ENCODE measurements at places on chromosomes 3 and 15.

- DNase-seq = no peak
Observed at GRCh38 chr3:186286114-186286513, 75.9 kb downstream of the DGKG start.

- no peak for DNase-seq
Observed at GRCh38 chr3:113626503-113627371, 69.7 kb downstream of the USF3 start.

- no peak for DNase-seq
Observed at GRCh38 chr3:98733812-98734281, 29.3 kb upstream of the ST3GAL6 start.

- no peak for DNase-seq
Observed at GRCh38 chr15:85832394-85832793, 37.7 kb upstream of the KLHL25 start.

GRCh38 chr3:188283347-188283746 is 129.4 kb downstream of the LPP start:
- DNase-seq = no peak

- no peak for DNase-seq
Observed at GRCh38 chr3:52851348-52851747, 16.5 kb upstream of the MUSTN1 start.

GRCh38 chr3:33758864-33759263 is 39.6 kb upstream of the PDCD6IP start:
- DNase-seq = no peak

DNA sequence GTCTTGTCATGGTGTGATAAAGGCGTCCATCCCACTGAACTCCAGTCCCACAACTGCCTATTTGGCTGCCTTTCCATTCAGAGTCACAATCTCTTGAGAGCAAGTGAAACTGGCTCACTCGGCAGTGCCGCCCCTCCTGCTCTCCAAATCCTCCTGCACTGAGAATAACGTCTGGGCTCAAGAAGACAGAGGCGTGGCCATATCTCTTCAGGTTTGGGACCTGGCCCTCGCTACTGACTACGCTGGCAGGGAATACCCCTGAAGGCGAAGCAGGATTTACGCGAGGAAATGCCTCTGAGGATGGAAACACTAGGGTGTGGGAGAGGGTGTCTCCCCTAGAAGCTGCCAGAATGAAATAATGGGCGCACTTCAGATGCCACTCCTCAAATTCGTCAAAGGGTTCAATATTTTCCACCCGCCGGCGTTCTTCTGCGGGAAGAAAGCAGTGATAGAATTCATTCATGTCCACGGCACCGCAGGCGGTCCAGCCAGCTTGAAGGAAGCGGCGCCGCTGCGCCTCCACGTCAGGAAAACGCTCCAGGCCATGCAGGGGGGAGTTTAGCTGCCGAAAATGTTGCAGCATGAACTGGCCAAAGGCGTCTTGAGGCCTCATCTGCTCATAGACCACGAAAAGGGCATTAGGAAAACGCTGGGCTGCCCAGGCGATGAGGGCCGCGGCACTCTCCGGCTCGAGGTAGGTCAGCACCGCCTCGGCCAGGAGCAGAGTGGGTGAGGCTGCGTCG is 985 bp downstream of the LCMT2 start:
- no peak for DNase-seq

GRCh38 chr3:165549665-165550064 is 287.6 kb downstream of the BCHE start:
- DNase-seq = no peak

DNA sequence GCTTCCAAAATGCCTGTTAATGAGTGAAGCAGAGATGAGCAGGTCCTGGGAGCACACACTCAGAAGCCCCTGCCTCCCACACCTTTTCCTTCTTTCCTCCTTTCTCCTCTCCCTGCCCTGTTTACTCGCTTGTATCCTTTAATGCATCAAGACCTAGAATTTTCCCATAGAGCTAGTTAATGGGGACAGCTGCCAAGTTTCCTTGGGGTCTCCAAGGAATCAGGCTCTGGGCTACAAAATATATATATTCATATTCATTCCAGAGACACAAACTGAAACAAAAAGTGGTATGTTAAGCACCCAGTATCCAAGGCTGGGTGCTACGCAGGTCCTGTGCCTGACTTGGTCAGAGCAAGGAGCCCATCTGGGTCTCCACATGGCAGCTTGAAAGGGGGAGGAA is 235.6 kb downstream of the MYRIP start:
- DNase-seq = no peak

DNA sequence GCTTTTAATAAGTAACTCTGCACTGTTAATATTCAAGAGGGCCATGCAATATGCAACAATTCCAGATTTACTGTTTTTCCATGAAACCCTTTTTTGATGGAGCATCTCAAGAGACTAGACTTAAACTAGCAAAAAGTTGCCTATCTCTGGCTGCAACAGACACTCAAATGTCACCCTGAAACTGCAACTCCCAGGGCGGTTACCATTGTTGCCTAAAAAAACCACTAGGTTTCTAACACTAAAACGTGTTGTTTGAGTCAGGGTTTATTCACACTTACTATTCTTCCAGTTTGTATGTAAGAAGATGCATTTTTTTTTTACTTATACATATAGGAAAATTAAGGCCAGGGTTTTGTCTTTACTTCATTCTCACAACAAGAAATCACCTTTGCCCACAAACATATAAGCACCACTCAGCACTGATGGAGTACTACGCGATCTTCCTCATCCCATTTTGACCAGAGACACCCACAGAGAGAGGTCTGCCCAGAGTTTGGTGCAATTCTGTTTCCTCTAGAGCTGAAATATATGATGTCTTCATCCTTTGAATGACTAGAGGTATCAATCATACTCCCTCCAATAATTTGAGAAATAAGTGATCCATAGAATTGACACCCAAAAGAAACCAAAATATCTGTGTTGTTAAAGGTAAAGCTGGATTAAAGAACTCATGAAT is 124.0 kb upstream of the SNTN start:
- DNase-seq = no peak

DNA sequence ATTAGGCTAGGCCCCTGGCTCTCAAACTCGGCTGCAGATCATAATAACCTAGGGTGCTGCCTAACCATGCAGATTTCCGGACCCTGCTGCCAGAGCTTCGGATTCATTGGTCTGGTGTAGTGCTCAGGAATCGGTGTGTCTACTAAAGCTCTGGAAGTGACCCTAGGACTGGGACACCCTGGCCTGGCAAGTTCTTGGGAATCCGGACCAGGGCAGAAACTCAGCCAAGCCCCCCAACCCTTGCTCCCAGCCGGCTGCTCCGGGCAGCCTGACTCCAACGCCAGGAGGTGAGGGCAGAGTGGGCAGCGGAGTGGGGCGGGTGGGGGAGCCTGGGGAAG is 23.0 kb downstream of the IGDCC3 start:
- no peak for DNase-seq

DNA sequence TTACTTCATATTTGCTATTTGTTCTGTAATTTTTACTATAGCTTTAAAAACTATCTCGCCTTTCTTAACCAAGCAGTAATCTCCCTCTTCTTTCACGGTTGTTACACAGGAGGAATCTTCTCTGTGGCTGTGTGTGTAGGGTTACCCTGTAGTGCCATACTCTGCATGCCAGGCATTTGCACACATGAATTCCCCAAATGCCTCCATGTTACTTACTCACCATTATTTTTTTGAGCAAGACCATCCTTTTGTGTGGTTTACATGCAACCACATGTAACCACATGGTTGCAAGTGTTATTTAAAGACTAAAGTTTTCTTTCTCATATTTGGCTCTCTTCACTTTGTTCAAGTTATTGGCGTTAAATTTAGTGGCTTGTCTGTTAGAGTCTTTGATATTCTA is 45.5 kb downstream of the HPS3 start:
- DNase-seq = no peak

Measured in cortex of kidney (tissue), 1 donor.